ENCODE measurements at places on chromosomes 4 and X.

GRCh38 chrX:145923376-145923775 lies 105.7 kb downstream of the SLITRK2 start:
- no peak for DNase-seq

DNA sequence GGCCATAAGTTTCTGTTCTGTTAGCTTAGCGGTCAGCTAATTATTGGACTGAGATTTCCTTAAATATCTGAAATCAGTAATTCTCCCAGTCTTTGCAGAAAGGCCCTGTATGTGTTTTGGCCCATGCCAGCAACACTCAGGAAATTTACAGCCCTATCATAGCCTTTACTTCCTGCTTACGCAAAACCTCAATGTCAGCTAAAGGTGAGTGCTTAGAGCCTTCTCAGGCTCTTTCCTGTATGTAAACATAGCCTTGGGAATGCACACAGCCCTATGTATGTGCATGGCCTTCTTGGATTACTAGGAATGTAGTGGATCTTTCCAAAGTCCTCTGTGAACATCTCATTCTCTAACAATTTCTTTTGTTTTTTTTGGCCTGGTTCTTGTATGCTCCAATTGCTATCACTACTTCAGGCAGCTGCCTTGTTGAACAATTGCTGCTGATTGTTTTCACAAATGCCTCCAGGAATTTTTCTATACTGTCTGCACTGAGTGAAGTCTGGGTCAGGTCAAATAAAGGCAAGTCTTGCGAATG lies 200.0 kb downstream of the PPP1R2C start:
- DNase-seq = no peak

GRCh38 chr4:48315728-48316630 lies 25.4 kb upstream of the SLAIN2 start:
- DNase-seq = no peak

DNA sequence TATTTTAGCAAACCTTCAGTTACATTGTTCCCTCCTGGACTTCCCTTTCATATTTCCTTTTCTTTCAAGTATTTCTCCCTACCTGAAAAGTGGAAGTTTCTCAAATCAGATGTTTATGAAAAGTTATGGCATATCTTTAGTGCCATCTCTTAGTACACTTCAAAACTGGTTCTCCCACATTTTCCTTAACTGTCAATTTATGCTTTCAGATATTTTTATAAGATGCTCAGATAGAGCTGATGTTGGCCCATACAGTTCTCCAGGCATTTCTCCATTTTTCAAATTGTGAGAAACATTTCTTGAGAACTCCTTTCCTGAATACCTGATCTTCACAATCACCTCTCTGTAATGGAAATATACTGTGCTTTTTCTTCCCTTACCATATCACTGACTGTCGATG lies 32.5 kb upstream of the AP1AR start:
- no peak for DNase-seq

DNA sequence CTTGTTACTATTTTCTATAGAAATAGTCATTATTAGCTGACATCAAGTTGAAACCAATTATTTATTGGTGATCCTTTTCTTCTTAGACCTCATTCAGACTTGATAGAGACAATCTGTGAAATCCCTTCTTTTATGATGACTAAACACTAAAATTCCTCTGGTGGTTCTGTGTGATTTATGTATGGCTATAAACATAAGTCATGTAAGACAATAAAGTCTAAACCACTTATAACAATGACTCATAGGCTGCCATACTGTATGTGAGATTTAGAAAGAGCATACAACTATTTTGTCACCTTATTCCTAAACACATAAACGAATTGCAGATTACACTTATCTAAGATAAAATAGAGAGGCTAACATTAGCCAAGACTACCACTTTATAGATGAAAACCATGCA lies 101.1 kb upstream of the PRR32 start:
- DNase-seq = no peak

- DNase-seq = no peak
Measured at GRCh38 chrX:150146271-150146896, 208.1 kb upstream of the EOLA2 start.

DNA sequence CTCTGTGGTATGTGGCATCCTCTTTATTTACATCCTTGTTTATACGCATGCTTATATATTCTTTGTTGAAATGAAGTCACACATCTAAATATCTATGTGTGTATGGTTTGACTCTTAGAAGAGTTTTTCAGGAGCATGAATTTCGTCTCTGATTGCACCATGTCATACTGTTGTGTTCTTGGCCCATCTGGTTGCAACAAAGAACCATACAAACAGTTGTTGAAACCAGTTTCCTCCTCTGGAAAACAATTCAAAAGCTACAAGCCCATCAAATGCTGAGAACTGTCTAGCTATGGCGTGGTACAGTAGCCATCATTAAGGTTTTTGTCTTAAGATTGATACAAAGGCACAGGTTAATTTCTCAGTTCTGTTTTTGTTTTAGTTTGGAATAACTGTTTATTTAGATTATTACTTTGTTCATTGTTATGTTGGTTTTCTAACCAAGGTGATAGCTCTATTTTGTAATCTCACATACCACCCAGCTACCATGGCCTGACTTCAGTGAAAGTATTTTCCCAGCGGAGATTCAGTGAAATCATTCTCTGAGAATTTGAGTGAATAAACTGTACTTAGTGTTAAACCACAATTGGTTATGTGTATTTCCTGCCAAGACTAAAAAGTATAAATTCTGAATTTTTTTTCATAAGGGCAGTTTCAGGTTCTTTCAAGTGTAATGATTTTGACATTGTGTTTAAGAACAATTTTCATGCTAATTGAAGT lies 91.0 kb downstream of the ARHGAP24 start:
- no peak for DNase-seq

DNA sequence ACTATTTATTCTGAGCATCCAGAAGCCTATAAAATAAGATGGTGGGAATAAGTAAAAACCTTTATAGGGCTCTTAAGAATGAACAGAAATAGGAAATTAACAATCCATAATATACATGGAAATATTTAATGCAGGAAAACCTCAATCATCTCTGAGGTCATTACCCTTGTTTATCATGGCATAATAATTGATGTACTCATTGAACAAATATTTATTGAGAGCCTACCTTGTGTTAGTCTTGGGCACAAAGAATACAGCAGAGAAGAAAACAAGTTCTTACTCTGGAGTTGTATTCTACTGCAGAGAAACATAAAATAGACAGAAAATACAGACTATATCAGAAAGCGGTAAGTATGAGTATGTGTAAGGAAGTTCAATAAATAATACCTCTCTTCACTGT lies 167.2 kb downstream of the COX18 start:
- no peak for DNase-seq

DNA sequence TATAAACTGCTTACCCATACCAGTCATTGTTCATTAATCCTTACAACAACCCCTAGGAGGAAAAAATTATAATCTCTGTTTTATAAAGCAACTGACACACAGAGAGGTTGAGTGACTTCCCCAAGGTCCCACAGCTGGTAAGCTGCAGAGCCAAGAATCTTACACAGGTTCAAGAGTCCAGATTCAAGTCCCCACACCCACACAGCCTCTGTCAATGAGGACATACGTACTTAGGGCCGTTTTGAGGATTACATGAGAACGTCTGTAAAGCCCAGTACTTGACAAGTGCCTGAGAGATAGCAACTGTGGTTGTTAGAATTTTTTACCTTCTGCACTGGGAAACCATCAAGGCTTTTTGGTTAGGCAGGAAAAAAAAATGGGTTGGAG lies 556 bp upstream of the SLC25A43 start:
- DNase-seq = no peak

- no peak for DNase-seq
Measured at GRCh38 chr4:188147176-188147575, 7.9 kb downstream of the TRIML1 start.

DNA sequence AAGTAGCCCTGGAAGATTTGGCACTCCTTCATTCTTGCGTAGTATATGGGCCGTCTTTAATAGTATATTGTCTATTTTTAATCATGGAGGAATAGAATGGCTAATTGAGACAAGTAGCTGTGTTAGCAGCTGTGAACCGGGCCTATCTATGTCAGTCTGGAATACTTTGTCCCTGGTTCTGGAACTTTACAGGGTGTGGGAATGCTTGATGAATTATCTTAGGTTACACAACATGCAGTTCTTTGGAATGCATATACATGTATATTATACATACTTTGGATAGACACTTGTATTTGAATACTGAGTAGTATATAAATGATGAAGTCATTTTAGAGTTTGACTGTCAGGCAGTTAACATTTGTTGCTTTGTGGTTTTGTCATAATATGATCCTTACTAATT lies 37.4 kb downstream of the PDLIM5 start:
- no peak for DNase-seq

GRCh38 chr4:16617011-16617410 lies 281.4 kb downstream of the LDB2 start:
- no peak for DNase-seq

DNA sequence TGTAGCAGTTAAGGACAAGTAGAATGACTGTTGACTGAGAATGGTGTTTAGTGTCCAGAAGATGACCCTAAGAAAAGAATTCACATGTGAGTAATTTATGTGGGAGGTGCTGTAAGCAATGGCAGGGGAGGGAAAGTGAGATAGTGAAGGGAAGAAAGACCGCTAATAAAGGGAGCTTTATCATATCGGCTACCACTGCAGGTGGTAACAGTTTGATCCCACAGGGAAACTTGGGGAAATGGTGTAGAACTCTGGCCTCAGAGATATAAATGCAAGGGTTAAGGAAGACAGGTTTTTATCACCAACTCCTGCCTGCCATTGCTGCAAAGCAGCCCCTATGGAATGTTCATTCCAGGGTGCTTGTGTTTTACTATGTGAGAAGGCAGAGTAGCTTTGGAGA lies 489.6 kb downstream of the STPG2 start:
- DNase-seq = no peak

GRCh38 chr4:168791376-168791775 lies 218.7 kb downstream of the CBR4 start:
- DNase-seq = no peak

DNA sequence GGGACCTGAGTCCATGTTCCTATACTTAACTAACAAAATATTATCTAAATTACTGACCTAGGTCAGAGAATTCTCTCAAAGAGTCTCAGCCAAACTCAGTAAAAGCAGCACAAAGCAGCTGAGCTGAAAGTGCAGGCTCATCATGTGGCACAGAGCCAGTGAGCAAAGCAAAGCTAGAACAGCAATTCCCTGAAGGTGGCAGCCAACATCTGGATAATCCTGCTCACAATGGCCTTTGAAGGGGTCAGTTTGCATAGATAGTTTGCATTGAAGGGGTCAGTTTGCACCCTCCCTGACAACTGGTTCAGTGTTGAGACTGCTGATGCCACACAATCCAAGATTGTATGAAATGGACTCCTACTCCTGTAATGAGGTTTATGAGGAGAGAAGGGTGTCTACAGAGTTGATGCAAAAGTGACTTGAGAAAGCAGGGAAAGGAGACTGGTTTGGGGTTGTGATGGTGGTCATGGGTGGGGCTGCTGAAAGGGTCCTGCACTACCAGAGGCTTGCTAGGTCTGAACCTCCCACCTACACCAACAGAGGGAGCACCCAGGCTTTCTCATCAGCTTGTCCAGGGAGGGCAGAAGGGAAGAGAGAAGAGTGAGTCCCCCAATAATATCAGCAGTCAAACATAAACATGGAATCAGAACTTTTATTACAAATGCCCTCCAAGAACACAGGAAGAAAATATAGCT lies 39.7 kb downstream of the TRIM61 start:
- DNase-seq = no peak

DNA sequence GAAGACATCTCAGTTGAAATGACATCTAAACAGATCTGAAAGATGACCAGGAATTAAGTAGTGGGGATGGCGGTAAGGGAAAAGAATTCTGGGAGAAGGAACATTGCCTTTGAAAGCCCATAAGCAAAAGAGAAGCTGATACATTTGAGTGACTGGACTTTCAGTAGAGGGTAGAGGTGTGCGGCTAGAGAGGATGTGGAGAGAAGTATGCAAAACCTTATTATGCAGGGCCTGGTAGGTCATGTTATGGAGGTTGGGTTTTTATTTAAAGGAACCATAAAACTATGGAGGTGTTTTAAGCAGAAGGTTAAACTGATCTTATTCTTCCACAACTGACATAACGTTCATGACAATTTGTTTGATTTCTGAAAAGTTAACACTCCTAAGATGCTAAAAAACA lies 36.3 kb downstream of the RPS6KA3 start:
- no peak for DNase-seq

DNA sequence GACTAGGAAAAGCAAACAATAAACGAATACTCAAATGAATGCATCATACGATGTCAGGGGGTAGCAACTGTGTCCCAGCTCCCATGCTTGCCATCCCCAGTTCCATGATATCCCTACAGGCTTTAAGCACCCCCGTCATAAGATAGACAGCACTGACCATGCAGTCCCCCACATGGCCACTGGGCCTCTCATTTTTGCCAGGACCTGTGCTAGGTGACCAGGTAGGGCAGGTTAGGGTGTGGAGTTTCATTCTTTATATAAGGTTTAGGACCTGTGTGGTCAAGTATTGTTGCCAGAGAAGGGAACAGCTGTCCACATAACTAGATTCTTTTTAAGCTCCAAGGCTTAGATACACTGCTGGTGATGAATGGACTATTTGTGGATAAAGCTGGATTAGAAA lies 9.7 kb downstream of the PPEF2 start:
- no peak for DNase-seq

DNA sequence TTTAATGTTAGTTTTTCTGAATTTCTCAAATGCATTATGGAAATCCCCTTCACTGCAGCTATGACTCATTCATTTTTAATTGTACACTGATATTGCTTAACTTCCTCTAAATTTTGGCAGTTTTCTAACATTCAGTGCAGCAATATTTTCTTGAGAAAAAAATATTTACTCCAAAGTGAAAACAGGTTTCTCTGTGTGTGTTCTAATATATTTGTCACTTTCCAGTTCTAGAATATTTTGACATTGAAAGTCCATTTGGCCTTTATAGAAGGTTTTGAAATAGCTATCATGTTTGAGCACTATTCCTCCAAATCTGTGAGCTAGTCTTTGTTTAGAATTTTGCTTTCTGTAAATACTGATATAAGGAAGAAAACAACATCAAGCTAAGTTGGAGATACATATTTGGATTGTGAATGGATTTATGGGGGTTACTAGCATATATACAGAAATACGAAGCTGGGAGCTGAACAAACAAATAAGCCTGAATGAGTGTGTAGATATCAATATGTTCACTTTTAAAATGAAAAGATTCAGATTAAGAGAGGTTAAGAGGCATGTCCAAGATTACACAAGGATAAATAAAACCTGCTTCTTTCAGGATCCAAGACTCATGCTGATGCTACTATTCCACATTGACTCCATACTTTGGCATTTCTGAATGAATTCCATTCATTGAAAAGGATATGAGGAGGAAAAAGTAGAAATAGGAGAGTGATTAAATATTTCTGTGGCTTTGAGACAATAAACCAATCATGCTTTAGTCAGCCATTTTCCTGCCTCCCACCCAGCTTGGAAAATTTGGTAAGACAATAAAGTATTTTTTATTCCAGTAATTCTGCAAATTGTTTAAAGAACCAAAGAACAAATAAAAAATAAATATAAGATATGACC lies 57.3 kb upstream of the SLIT2 start:
- DNase-seq = no peak

DNA sequence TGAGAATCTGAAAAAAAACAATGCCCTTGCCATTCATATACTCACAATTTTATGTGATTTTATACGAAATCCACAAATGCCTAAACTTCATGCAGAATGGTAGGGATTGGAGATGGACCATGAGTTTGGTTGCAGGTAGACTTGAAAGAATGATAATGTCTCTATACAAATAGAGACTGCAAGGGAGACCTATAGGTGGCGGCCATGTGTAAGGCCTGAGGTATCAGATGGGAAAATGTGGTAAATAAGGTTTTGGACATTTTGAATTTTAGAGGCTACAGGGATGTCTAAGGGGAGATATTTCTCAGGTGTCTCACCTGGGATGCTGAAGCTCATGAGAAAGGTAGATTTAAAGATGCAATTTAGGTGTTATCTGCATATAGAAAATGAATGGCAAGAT lies 78.0 kb downstream of the GABRB1 start:
- no peak for DNase-seq
